Osteocyte (in vitro differentiated cells): ENCODE measurements at places on chromosomes 1 and 21. TPM values are rescaled to one million over a fixed set of nuclear protein-coding genes. Genes with fewer than 3 reads are reported as not detected.

TDRD5 gene
- not detected in 2 replicates for total RNA-seq

LCE3B gene
- not detected in 2 replicates for total RNA-seq

DNA sequence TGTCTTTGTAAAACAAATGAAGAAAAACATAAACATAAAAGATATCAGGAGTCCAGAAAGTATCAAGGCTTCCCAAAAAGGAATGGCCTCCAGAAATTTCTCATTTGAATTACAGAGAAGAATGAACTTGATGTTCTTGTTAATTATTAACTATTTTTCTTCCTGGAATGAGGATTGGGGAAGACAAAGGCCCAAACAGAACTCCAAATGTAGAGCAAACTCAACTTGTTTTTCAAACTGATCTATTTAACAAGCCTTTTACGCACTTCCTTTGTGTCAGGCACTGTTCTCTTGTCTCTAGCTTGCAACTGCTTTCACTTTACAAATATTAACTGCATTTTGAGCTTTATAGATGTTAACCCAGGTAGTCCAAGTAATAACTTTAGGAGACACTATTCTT lies 45.5 kb downstream of the LAMC2 start:
- no peaks in the 10 kb centered on the region for H3K27me3 ChIP-seq
- peaks cover 40% of the 10 kb centered on the region for H3K4me1 ChIP-seq

DNA sequence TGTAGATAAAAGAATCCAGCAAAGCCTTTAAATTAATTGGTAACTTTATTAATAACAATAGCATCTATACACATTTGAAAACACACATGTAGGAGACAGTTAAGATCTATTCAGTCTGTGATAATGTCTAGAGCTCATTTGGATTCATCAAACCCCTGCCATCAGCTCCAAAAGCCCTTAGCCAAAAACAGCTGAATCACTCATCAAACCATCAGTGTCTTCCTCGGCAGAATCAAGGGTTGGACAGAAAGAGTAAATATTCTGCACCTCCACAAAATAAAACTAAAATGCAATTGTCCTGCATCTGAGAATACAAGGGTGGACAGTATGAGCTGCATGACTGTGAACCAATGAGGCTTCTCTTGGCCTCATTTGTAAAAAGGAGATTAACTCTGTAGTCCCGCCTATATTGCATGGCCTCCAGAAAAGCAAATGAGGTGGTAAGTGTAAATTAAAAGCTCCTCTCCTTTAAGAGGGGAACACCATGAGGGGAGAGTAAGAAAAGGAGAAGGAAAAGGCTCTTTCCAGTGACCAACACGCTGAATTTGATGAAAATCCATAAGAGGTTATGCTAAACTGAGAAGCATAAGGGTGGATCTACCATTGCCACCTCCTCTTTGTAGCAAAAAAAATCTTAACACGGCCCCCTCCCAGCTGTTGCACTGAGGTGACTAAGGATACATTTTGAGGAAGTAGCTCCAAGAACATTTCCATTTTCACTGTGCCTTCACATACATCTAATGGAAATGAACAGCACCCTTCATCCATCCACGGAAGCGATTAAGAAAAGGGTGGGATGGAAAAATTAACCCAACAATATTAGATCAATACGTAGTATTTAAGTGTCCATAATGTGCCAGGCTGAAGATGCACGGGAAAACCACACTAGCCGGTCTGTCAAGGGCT lies 14.7 kb upstream of the BOLA1 start:
- H3K36me3 ChIP-seq, result no peaks in the 10 kb centered on the region
- peaks cover 1% of the 10 kb centered on the region for H3K4me1 ChIP-seq
- no peak overlapping the region for H3K27ac ChIP-seq
- peak; percentile 11 for DNase-seq
- H3K27me3 ChIP-seq, result no peaks in the 10 kb centered on the region

RCC1 gene
- total RNA-seq, result 22.9 and 25.0 TPM in 2 replicates

DNA sequence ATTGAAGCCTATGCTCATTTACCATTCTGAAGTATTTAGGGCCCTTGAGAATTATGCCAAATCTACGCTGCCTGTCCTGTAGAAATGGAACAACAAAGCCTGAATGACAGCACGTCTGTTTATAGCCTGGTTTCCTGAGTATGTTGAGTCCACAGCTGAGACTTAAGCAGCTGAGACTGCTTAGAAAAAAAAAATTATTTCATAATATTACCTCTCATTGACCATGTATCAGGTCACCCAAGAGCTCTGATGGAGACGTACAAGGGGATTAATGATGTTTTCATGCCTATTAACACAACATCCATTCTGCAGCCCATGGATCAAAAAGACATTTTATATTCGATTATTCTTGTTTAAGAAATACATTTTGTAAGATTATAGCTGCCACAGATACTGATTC lies 387.2 kb upstream of the NCAM2 start:
- H3K27me3 ChIP-seq, result peaks cover 3% of the 10 kb centered on the region
- DNase-seq, result no peak
- no peak overlapping the region for H3K27ac ChIP-seq
- H3K4me3 ChIP-seq, result no peak overlapping the region
- H3K4me1 ChIP-seq, result no peaks in the 10 kb centered on the region

- H3K4me3 ChIP-seq, result no peak overlapping the region
- no peaks in the 10 kb centered on the region for H3K36me3 ChIP-seq
- DNase-seq, result no peak
- no peak overlapping the region for H3K27ac ChIP-seq
- H3K4me1 ChIP-seq, result peaks cover 18% of the 10 kb centered on the region
- H3K27me3 ChIP-seq, result no peaks in the 10 kb centered on the region
Measured at GRCh38 chr1:99550198-99550597, 95.7 kb upstream of the PALMD start.

- no peak overlapping the region for H3K4me3 ChIP-seq
- no peak for DNase-seq
- peaks cover 34% of the 10 kb centered on the region for H3K36me3 ChIP-seq
- H3K4me1 ChIP-seq, result peaks cover 17% of the 10 kb centered on the region
Measured at GRCh38 chr1:172581779-172582178, 48.8 kb downstream of the SUCO start.

- no peaks in the 10 kb centered on the region for H3K36me3 ChIP-seq
- H3K27me3 ChIP-seq, result no peaks in the 10 kb centered on the region
- H3K4me1 ChIP-seq, result peaks cover 13% of the 10 kb centered on the region
- H3K27ac ChIP-seq, result no peak overlapping the region
- no peak for DNase-seq
- H3K4me3 ChIP-seq, result no peak overlapping the region
Measured at GRCh38 chr1:39886757-39887231, 3.5 kb upstream of the TRIT1 start.

DNA sequence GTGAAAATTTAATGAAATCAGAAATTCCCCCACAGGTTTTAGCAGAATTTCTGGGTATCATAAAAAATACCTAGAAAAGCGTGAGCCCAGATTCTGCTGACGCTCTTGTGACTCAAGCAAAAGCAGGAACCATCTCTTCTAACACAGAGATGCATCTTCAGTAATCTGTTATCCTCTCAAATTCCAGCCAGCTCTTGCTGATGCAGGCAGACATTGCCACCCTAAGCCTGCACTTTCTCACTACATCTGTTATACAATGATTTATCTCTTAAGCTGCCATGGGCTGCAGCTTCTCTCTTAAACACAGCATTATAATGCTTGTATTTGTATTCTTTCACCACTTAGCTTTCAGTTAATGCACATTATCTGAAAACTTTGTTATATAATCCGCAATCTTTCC lies 113.0 kb upstream of the RGS1 start:
- H3K27me3 ChIP-seq, result no peaks in the 10 kb centered on the region
- no peak for DNase-seq
- no peak overlapping the region for H3K4me3 ChIP-seq
- H3K4me1 ChIP-seq, result no peaks in the 10 kb centered on the region

DNA sequence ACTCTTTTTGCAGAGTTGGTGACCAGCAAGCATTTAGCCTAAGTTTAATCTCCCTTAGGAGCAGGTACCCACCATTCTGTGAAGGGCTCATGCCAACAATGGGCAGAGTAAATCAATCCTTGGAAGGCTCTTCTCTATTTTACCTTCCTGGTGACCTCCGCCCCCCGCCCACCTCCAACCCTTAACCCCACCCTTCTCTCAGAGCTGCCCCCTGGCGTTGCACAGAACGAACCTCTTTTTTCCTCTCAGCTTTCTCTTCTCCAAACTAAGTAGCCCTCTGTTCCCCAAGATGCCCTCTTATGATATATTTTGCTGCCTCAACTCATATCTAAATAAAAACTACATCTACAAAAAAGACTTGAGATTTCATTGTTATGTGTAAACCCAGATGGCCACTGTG lies 186.8 kb downstream of the SEC16B start:
- H3K27ac ChIP-seq, result no peak overlapping the region
- H3K36me3 ChIP-seq, result no peaks in the 10 kb centered on the region
- H3K4me1 ChIP-seq, result peaks cover 5% of the 10 kb centered on the region
- H3K27me3 ChIP-seq, result no peaks in the 10 kb centered on the region

DNA sequence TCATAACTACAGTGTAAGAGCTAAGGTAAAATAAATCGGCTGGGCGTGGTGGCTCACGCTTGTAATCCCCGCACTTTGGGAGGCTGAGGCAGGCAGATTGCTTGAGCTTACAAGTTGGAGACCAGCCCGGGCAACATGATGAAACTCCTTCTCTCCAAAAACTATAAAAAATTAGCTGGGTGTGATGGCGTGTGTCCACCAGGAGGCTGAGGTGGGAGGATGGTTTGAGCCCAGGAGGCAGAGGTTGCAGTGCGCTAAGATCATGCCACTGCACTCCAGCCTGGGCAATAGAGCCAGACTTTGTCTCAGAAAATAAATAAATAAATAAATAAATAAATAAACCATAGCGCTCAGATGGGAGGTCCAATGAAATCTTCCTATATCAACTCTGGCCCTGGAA lies 16.7 kb upstream of the FAM110D start:
- H3K27ac ChIP-seq, result no peak overlapping the region
- peaks cover 2% of the 10 kb centered on the region for H3K4me1 ChIP-seq
- DNase-seq, result peak; percentile 64
- H3K36me3 ChIP-seq, result no peaks in the 10 kb centered on the region
- H3K4me3 ChIP-seq, result no peak overlapping the region

- DNase-seq, result peak; percentile 84
- H3K27me3 ChIP-seq, result no peaks in the 10 kb centered on the region
- no peak overlapping the region for H3K27ac ChIP-seq
Measured at GRCh38 chr21:44433791-44434567, 21.3 kb upstream of the LRRC3 start.

DNA sequence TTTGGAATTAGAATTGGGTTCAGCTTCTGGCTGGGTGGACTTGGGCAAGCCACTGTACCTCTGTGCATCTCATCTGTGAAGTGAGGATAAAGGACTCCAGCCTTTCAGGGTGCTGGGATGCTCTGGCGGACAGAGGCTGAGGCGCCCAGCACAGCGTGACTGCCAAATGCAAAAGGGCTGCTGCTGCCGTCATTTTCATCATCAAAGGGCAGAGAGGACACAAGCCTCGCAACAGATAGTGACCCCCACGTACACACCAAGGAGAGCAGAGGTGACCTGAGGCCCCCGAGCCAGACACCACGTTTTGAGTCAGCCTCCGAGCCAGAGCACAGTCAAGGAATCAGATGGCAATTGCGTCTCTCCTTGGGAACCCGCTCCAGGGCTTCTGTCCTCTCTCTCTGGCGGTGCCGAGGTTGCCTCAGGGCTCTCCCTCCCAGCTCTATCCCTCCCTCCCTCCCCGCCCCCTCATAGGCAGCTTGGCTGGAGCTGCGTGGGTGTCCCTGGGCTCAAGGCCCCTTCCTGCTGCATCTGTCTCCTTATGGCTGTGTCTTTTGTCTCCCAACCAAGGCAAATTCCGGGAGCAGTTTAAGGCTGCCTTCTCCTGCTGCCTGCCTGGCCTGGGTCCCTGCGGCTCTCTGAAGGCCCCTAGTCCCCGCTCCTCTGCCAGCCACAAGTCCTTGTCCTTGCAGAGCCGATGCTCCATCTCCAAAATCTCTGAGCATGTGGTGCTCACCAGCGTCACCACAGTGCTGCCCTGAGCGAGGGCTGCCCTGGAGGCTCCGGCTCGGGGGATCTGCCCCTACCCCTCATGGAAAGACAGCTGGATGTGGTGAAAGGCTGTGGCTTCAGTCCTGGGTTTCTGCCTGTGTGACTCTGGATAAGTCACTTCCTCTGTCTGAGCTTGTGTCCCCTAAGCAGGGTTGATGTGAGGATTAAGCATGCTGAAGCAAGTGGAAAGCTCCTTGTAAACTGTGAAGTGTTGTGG lies 9.0 kb downstream of the HCRTR1 start:
- no peak overlapping the region for H3K27ac ChIP-seq
- no peak overlapping the region for H3K4me3 ChIP-seq
- peaks cover 29% of the 10 kb centered on the region for H3K36me3 ChIP-seq
- H3K4me1 ChIP-seq, result peaks cover 9% of the 10 kb centered on the region

GPR37L1 gene
- total RNA-seq, result not detected in 2 replicates

DNA sequence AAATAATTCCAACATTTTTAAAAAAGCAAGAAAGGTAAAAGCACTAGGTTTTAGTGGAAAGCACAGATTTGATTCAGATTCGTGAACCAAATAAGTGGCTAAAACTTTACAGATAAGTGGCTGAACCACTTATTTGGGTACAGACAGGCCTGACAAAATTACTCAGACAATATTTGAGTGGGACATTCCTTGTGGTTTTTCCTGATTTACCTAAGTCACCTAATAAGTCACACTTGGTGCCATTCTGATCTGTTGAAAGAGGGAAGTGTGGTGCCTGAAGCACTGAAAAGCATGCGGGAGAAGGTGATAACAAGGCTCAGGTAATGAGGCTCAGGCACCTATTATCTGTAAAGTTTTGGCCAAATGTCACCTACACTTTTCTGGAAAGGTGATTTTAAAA lies 81.6 kb upstream of the CD55 start:
- DNase-seq, result no peak
- peaks cover 5% of the 10 kb centered on the region for H3K4me1 ChIP-seq
- no peaks in the 10 kb centered on the region for H3K36me3 ChIP-seq
- H3K27me3 ChIP-seq, result no peaks in the 10 kb centered on the region
- H3K27ac ChIP-seq, result no peak overlapping the region

GRCh38 chr1:6822530-6823359 lies 37.5 kb downstream of the CAMTA1 start:
- no peak overlapping the region for H3K4me3 ChIP-seq
- no peaks in the 10 kb centered on the region for H3K27me3 ChIP-seq
- peaks cover 57% of the 10 kb centered on the region for H3K4me1 ChIP-seq
- DNase-seq, result no peak

DNA sequence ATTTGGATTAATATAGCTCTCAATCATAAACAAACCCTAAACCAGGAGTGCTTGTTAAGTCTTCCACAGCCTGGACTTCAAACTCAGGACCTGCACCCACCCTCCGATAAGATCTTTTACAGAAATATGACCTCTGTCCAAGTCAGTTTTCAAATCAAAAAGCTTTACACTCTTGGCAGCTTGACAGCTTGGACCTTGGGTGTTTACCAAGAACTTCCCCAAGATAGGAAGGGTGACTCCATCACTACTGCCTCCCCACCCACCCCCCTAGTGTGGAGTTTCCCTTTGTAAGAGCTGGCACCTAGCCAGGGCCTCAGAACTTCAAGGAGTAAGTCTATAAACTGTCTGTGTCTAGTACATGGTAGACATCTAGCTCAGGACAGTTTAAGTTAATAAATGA lies 9.6 kb downstream of the BCAR3 start:
- H3K4me1 ChIP-seq, result peaks cover 38% of the 10 kb centered on the region
- H3K27ac ChIP-seq, result no peak overlapping the region
- DNase-seq, result no peak
- no peak overlapping the region for H3K4me3 ChIP-seq
- H3K36me3 ChIP-seq, result peaks cover 1% of the 10 kb centered on the region
- H3K27me3 ChIP-seq, result no peaks in the 10 kb centered on the region

MFAP2 gene
- 169 and 172 TPM in 2 replicates for total RNA-seq

GRCh38 chr1:167630568-167631385 lies 745 bp downstream of the RCSD1 start:
- H3K4me1 ChIP-seq, result peaks cover 22% of the 10 kb centered on the region
- peaks cover 23% of the 10 kb centered on the region for H3K27me3 ChIP-seq
- DNase-seq, result no peak
- H3K4me3 ChIP-seq, result peak overlapping the region; percentile 57
- no peak overlapping the region for H3K27ac ChIP-seq

GRCh38 chr1:223338811-223339746 lies 24.9 kb downstream of the SUSD4 start:
- no peak overlapping the region for H3K27ac ChIP-seq
- no peaks in the 10 kb centered on the region for H3K36me3 ChIP-seq
- peaks cover 5% of the 10 kb centered on the region for H3K27me3 ChIP-seq
- no peak overlapping the region for H3K4me3 ChIP-seq
